ENCODE measurements at places on chromosomes 5 and 9.

- no peak for DNase-seq
Measured at GRCh38 chr9:97321691-97322090, 14.2 kb downstream of the CCDC180 start.

- no peak for DNase-seq
Measured at GRCh38 chr9:111744363-111744762, 50.4 kb downstream of the SHOC1 start.

DNA sequence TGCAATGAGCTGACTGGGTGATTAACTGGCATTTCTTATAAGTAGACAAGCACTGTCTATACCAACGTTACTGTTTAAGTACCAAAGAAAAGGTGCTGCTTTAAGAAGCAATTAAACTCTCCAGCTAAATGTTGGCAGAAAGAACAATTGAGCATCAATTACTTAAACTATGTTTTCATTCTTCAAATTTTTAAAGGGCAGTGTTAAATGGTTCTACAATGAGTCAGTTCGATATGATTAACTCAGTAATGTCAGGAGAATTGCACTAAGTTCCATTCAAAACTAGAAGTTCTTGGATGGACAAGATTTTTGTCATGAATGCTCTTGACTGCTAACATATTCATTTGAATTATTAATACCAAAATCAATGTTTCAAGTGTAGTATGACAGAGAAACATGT lies 593.7 kb downstream of the DNAH5 start:
- DNase-seq: no peak

DNA sequence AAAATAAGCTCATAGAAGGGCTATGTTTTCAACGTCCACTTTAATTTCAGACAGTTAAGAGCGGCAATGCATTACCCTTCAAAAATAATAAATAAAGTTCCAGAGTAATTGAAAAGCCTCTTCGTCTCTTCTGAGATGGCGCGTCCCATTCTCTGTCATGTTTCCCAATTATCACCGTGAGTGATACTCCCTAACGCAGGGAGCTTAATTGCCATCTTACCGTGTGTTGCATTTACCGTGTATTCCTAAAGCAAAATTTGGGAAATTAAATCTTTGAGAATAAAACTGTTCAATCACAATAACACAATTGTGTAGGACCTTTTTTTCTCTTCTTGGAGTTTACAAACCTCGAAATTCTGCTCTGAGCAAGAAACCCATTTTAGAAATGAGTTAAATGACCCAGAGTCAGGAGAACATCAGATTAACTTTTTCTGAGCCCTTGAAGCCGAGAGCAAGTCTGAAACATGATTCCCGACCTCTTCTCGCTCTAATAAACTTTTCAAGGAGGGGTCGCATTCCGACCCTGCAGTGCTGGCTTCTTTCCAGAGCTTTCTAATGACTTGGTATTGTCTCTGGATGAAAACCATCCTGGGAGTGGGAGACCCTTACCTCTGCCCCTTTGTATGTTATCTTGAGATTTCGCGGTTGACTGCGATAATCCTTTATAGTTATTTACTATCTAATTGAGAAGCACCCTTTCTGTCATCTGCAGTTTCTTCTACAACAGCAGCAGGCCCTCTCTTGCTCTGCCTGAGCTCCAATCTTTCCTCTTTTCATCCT lies 251.5 kb downstream of the FSTL4 start:
- no peak for DNase-seq

GRCh38 chr9:130227833-130228232 lies 37.7 kb upstream of the HMCN2 start:
- DNase-seq: no peak

GRCh38 chr5:53779541-53779981 lies 219.1 kb downstream of the NDUFS4 start:
- DNase-seq: no peak

DNA sequence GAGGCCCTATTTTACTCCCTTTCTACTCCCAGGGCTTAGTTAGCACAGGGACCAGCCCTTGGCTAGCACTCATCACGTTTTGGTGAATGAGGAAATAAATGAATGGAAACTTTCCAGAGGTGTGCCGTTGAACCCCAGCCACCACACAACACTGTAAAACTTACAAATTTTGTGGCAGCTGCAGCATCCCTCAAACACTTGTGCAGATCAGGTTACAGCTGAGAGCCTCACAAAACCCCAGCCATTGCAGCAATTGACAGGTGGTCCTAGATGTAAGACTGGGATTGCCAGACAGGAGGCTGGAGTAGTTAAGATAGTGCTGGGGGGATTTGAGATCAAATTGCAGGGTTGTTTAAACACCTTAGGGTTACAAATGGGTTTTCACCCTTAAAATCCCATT lies 482.2 kb upstream of the KIF2A start:
- DNase-seq: no peak

DNA sequence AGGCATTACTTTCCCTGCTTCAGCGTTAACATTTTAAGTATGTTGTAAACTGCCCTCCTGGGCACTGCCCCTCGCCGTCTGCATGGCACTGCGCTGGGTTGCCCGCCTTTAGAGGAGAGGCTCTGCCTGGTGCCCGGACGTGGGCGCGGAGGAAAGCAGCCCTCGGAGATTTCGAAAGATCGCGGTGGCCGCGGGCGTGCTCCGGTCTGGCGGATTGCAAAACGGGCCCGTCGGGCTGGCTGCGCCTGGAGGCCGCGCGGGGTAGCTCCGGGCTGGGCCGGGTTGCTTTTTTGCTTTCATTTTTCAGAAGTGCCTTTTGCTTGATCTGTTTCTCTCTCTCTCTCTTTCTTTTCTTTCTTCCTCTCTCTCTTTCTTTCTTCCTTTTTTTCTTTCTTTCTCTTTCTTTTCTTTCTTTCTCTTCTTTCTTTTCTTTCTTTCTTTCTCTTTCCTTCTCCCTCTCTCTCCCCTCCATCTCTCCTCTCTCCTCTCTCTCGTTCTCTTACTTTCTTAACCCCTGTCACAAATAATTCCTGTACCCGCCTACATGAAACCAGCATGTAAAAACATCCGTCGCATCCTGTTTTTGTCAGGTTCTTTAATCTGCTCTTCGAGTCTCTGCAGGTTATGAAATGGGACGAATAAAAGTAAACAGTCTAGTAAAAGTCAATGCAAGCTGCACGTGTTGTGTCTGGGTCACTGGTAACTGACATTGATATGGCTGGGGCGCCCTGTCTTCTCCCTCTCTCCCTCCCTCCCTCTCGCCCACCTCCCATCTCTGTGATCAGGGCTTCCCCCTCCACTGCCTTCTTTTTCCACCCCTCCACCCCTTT lies 1.7 kb downstream of the FST start:
- DNase-seq: peak; percentile 44

- DNase-seq: no peak
Measured at GRCh38 chr5:148739524-148739923, 85.2 kb upstream of the HTR4 start.

GRCh38 chr5:116574367-116575325 lies at the start of gene SEMA6A:
TSS of gene SEMA6A (minus strand) at chr5:116574823. CDS start at chr5:116504944, 69,879 bp downstream.
- no peak for DNase-seq

DNA sequence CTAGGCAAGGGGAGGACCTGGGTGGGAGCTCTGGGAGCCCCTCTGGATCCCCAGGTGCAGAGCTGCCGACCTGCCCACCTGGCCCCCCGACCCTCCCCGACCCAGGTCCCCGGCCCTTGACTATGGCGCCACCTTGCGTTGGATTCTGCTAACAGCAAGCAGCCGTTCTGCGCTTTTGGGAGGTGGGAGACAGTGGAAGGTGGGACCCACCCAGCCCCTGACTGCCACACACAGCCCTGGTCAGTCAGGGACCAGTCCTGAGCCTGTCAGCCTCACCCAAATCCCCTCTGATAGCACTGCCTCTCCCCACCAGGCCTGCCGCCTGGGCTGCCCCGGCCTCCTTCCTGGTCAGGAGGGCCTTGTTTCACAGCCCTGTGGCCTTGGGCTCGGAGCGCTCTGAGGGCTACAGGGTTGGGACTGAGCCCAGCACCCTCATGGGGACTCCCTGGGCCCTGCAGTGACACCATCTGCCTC lies 77.9 kb downstream of the HMCN2 start:
- no peak for DNase-seq

DNA sequence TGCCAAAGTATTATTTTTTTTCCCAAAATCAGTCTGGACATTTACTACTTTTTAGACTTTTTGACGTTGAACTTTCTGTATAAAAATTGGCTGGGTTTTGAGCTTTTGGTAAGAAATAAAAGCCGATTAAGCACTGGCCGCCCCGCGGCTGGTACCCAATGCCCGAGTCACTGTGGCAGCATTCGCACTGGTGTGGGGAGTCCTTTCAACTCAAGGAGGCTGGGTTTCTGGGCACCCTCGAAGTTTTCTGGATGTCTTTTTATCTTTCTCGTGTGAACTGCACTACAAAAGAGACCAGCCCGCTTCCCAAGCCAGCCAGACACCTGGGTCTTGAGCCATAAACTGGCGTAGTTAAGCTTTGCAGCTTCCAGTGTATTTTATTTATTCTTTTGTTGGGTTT lies 72.0 kb upstream of the OTULINL start:
- DNase-seq: no peak

DNA sequence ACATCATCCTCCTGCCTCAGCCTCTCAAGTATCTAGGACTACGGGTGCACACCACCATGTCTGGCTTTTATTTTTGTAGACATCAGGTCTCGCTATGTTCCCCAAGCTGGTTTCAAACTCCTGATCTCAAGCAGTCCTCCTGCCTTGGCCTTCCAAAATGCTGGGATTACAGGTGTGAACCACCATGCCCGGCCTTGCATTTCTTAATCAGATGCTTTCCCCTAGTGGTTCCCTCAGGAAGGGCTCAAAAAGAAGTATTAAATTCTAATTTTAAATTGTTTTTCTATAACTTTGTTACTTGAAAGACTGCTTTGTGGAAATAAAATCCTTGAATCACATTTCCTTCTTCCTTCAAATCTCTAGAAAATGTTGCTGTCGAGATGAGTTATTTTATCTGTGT lies 79.5 kb upstream of the ROR2 start:
- DNase-seq: no peak

DNA sequence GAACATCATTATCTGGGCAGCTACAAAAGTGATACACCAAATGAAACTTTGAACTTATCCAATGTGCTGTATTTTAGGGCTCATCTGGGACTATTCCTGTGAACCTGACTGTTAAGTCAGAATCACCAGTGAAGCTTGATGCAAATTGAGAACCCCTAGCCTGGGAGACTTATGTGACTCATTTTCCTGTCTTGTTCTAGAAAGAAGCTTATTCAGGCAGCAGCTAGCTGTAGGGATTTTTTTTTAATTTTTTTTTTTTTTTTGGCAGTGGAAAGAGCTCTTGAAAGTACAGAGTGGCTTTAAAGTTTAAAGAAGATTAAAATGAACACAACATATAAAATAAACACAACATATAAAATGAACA lies 81.1 kb upstream of the TNFAIP8 start:
- peak; percentile 91 for DNase-seq

DNA sequence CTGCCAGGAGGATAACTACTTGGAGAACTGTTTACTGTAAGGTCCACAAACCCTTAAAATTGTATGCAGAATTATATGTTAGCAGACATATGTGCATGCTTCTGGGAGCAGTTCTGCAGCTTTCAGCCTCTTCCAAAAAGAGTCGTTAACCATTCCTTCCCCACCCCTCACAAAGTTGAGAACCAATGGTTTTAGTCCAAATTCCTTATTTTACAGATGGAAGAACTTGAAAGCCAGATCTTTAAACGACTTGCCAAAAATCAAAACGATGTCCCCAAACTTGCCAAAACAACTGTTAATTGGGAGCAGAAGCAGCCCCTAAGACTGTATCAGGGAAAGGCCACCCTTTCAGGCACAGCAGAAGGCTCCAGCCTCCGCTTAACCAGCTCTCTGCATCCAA lies 266.4 kb upstream of the ANKRD55 start:
- no peak for DNase-seq

DNA sequence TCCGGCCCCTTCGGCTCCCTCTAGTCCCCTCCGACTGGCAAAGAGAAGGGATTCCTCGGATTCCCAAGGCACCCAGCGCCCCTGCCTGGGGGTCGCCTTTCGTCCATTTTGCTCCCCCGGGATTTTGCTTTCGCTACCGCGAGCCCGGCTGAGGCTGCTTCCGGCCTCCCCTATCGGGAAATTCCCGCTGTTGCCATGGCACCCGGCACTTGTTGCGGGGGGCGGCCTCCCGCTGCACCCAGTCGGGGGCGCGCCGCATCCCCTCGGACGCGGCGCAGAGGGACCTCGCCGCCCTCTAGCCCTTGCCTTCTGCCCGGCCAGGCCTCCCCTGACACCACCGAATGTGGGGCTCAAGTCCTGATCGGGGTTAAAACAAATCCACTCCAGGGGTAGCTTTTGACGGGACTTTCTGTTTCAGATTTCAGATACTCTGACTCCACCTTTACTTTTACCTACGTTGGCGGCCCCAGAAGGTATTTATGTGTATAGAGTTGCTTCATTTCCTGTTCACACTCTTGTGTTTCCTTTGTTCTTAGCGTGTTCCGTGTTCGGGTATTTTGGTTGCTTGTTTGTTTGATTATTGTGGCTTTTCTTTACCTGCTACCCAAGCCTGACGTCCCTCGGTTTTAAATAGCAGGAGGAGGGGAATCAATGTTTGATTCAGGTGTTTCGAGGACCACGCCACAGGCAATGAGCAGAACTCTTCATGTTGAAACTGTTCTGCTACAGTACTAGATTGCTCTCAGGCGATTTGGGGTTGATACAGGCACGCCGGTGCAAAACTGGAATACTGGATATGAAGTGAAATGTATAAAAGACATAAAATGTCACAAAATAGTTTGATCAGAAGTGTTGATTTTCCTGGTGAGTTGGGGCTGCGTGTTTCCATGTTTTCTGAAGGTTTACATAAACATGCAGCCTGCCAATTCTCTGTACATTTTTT lies 1.5 kb downstream of the PARP8 start:
- peak; percentile 92 for DNase-seq

DNA sequence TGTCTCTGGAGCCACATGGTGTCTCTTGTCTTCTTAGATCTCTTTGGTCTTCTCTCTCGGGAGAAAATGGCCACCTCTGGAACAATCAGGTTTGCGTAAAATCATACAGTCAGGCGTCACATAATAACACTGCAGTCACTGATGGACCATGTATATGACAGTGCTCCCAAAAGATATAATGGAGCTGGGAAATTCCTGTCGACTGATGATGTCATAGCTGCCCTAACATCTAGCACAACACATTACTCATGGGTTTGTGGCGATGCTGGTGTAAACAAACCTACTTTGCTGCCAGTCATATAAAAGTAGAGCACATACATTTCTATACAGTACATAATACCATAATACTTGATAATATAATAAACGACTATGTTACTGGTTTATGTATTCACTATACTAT lies 30.1 kb upstream of the RAI14 start:
- DNase-seq: no peak

Measured in CD4-positive, alpha-beta T cell treated with Interleukin-4 for 4 hours (primary cell).